CD8-positive, alpha-beta memory T cell (primary cell): ENCODE measurements at places on chromosomes 5 and 9. TPM values are rescaled to one million over a fixed set of nuclear protein-coding genes. Genes with fewer than 3 reads are reported as not detected.
A peak's percentile ranks its signal among the peaks of the same experiment; 100 is the strongest.

DNA sequence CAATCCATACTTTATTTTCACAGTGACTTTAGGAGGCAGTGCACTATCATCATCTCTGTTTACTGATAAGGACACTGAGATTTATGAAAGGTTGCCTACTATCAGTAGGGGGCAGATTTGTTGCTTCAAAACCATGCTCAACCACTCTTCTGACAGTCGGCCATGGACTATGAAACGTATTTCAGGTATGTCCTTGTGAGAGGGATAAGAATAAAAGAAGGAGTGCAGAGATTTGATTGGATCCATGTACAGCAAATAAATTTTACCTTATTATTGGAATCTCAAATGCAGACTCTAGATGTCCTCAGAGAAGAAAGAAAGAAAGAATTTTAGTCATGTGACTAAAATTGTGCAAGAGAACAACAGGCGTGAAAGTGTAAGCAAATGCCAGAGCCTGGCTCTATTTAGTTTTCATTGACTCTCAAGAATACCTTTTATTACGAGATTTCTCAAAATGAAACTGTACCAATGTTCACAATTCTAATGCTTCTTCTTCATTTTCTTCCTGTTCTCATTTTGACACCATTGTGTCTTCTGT lies 296.6 kb upstream of the RASA1 start:
- DNase-seq, result peak; percentile 3
- H3K4me3 ChIP-seq, result no peak overlapping the region
- no peaks in the 10 kb centered on the region for H3K27me3 ChIP-seq
- no peak overlapping the region for H3K27ac ChIP-seq

DNA sequence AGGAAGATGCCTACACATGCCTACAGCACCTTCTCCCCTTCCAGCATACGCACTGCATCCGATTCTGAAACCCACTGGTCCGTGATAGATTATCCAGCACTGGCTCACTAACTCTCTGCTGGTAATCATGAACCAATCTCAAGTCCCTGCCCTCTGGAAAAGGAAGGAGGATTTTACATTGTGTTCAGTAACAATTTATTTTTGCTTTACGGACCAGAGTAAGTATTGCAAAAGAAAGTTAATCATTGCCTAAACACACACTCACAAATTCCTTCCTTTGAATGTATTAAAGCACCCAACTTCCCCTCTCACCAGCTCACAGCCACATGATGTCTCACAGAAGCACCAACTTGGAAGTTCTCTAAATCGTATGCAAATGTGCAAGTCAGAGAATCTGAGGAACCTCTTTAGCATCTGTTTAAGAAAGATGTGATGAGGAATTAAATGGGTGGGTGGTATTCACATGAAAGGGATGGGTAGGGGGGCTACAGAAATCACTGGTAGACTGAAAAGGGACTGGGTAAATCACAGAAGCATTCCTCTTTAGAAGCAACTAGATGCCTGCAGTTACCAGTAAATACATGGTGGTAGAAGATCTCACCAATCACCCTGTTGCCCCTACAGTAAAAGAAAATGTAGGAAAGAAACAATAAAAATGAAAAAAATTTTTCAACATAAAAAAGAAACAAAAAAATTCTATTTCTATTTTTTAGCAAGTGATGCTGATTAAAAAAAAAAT lies 8.4 kb downstream of the GNAQ start:
- no peaks in the 10 kb centered on the region for H3K27me3 ChIP-seq
- H3K27ac ChIP-seq, result no peak overlapping the region
- H3K4me1 ChIP-seq, result peaks cover 18% of the 10 kb centered on the region
- no peaks in the 10 kb centered on the region for H3K36me3 ChIP-seq
- DNase-seq, result no peak

SAPCD2 gene
- 11.5 TPM for total RNA-seq

DNA sequence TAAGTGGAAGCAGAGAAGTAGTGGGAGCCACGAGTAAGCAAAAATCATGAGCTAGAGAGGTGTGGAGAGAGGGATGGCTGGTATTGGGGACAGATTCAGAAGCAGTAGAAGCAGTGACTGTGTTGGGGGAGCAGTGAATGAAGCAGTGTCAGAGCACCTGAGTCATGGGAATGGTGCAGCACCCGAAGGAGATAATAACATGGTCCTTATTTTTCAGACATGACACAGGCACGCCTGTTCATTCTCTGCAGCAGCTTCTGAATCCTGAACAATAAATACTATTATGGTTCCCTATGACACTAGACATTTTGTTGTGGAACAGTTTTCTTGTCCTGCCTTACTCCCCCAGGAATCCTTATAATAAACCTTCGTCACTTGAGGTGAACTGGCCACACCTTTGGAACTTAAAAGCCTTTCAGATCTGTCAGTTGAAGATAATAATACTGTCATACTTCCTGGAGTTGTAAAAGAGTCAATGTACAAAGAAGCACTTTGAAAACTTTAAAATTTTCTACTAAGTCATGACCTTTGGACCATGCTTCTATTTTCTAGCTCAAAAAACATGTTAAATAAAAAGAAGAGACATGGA lies 7.0 kb upstream of the RASA1 start:
- peaks cover 5% of the 10 kb centered on the region for H3K4me1 ChIP-seq
- H3K27ac ChIP-seq, result no peak overlapping the region
- DNase-seq, result no peak
- H3K27me3 ChIP-seq, result no peaks in the 10 kb centered on the region

DNA sequence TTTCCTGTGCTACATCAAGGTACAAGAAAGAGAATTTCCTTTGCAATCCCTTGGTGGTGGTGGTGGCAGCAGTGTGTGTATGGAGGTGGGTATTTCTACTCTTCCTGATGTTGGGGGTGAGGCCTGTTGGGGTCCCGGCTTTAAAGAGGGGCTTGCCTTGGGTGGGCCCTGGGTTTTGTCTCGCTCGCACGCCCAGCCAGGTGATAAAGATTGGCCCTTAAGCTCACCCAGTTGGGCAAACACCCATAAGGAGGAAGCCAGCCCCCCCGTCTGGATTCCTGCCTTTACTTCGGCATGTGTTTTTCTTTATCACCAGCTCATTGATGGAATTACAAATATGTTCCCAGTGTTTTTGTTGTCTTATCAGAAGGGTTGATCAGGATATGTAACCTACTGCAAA lies 16.0 kb upstream of the SARDH start:
- H3K27ac ChIP-seq, result no peak overlapping the region
- no peak for DNase-seq
- H3K4me3 ChIP-seq, result no peak overlapping the region
- no peaks in the 10 kb centered on the region for H3K36me3 ChIP-seq

DNA sequence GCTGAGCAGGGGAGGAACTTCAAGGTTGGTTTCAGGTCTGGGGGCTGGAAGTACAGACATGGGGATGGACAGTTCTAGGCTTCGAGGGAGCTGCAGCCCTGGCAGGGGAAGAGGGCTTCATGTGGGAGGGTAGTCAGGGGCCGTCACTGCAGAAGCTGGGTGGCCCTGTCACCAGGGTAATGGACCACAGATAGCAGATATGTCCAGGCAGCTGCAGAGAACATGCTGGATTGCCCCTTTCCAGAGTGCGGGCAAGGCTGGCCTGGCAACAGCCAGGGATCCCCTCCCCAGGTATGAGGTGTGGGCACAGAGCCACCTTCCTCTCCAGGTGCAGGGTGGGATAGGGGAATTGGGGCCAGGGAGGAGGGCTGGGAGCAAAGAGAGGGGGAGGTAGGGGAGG lies 206.5 kb downstream of the GADD45G start:
- DNase-seq, result no peak
- H3K4me3 ChIP-seq, result no peak overlapping the region
- H3K4me1 ChIP-seq, result no peaks in the 10 kb centered on the region
- H3K36me3 ChIP-seq, result no peaks in the 10 kb centered on the region
- peaks cover 1% of the 10 kb centered on the region for H3K27me3 ChIP-seq

- H3K36me3 ChIP-seq, result no peaks in the 10 kb centered on the region
- no peaks in the 10 kb centered on the region for H3K27me3 ChIP-seq
- H3K27ac ChIP-seq, result no peak overlapping the region
- no peaks in the 10 kb centered on the region for H3K4me1 ChIP-seq
- no peak overlapping the region for H3K4me3 ChIP-seq
- no peak for DNase-seq
These were observed 320.4 kb upstream of the EFNA5 start for GRCh38 chr5:107990881-107991810.

DNA sequence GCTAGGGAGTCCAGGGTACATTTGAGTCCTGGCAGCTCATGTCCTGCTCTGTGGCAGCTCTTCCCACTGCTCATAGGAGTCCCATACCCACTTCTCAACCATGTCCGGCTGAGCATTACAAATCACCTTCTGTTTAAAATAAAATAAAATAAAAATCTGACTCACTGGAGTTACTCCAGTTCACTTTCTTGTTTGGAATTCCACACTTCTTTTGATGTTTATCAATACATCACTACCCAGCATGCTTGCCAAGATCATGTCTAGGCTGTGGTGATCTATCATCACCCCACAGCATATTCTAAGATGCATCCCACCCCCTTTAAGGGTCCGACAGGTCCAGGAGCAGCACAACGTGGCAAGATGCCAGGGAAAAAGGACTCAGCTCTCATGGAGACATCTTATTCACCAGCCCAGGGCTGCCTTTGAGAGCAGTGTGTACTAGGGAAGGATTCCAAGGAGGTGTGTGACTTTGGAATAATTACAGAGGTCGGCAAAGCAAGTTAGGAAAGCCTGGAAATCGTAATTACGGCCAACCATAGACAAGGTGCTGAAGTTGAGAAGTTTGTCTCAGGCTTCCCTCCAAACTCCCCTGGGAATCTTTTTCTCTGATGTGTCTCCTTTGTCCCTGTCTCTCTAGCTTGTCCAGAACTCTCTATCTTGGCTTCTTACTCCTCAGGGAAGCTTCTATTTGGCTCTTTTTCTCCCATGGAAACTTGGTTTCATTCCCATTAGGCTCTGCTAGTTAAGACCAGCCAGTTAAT lies 111.4 kb upstream of the SLC1A3 start:
- no peaks in the 10 kb centered on the region for H3K4me1 ChIP-seq
- H3K27ac ChIP-seq, result no peak overlapping the region
- DNase-seq, result no peak
- no peak overlapping the region for H3K4me3 ChIP-seq

PCDHGB6 gene
- 0.13 TPM for total RNA-seq

SARDH gene
- total RNA-seq, result 2.0 TPM

DNA sequence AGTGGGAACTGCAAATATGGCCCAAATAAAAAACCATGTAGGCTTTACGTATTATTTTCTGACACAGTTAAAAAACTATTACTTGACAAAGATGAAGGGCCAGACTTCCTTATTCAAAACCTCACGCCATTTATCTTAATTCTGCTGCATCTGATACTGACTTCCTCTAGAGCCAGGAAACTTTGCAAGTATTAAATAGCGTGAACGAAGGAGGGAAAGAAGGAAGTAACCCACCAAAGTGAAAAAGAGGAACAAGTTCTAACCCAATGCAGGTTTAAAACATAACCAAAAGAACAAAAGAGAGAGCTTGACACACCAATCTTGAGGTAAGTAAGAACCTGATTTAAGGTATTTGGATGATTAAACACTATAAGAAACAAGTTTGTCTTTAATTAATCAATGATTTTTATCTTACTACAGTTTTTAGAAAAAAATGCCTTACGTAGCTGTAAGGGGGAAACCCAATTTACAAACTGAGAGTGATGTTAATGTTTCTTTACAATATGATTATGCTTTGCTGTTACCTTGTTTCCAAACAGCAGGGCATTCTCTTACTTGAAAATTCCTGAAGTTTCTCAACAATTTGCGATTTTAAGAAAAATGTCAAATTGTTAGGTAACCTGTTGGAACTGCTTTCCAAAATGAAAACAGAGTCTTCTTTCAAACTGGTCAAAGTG lies at the start of gene GAPT:
GAPT (plus strand) TSS at position 220 of the 677 bp plus-strand sequence. CDS start 3,102 bp downstream, outside the sequence.
- DNase-seq, result no peak
- H3K36me3 ChIP-seq, result no peaks in the 10 kb centered on the region
- no peaks in the 10 kb centered on the region for H3K4me1 ChIP-seq
- no peak within 1 kb of the TSS for H3K4me3 ChIP-seq

DNA sequence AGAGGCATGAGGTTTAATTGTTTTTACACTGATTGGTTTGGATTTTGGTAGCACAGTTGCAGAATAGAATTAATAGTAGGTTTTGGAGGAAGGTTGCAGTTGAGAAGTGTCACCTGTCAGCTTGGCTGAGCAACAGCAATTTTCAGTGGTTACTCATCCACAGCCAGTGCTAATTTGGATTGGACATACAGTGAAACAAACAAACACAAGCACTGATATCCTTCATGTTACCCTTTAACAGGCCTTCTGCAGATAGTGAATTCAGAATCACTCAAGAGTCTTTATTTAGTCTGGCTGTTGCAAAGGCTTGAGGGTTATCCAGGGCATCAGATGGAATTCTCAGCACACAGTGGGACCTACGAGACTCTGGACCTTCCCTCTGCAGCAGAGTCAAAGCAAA lies 31.8 kb upstream of the POU4F3 start:
- no peak for DNase-seq
- H3K4me3 ChIP-seq, result no peak overlapping the region
- no peaks in the 10 kb centered on the region for H3K4me1 ChIP-seq
- H3K27me3 ChIP-seq, result peaks cover 6% of the 10 kb centered on the region

- H3K4me3 ChIP-seq, result no peak within 1 kb of the TSS
- H3K36me3 ChIP-seq, result no peaks in the 10 kb centered on the region
- H3K27me3 ChIP-seq, result no peaks in the 10 kb centered on the region
These were observed at the start of gene IGFBPL1 for GRCh38 chr9:38423973-38424843. Gene IGFBPL1 (minus strand): TSS chr9:38424454. CDS start chr9:38424424, 30 bp downstream.

CCL21 gene
- not detected for total RNA-seq

- no peak for DNase-seq
- H3K27me3 ChIP-seq, result no peaks in the 10 kb centered on the region
- H3K36me3 ChIP-seq, result peaks cover 52% of the 10 kb centered on the region
- H3K27ac ChIP-seq, result no peak overlapping the region
- no peak overlapping the region for H3K4me3 ChIP-seq
These were observed 54.4 kb downstream of the DOCK2 start for GRCh38 chr5:169691471-169691870.

DNA sequence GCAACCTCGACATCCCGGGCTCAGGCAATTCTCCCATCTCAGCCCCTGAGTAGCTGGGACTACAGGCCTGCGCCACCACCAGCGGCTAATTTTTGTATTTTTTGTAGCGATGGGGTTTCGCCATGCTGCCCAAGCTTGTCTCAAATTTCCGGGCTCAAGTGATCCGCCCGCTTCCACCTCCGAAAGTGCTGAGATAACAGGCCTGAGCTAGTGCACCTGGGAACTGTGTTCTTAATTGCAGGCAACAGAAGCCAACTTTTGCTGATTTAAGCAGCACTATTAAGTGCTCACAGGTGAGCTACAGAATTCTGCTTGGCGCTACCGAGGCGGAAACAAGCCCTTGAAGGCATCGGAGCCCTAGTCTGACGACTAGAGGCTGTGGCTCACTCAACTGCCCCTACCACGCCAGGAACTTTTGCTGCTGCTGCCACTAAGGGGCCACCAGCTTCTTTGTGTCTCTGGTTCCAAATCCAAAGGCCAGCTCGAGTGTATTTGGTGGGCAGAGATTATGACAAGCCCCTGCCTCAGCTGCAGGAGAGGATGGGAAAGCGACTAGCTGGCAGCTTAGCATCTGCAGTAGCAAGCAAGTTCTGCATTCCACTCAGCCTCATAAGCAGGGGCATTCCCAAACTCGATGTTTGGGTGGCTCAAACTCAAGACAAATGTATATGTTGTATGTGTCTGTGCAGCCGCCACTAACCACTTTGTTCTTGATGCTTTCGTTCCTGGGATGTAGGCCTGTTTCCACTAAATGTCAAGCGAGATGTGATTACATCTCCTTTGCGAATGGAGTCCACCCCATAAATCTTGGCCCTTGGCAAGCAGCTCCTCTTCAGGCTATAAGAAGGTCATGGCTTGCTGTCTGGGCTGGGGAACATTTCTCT lies 10.6 kb upstream of the HMCN2 start:
- no peak for DNase-seq
- no peaks in the 10 kb centered on the region for H3K36me3 ChIP-seq
- H3K27ac ChIP-seq, result no peak overlapping the region
- no peaks in the 10 kb centered on the region for H3K4me1 ChIP-seq
- H3K27me3 ChIP-seq, result no peaks in the 10 kb centered on the region
